ENCODE measurements at places on chromosomes 7 and 10.

DNA sequence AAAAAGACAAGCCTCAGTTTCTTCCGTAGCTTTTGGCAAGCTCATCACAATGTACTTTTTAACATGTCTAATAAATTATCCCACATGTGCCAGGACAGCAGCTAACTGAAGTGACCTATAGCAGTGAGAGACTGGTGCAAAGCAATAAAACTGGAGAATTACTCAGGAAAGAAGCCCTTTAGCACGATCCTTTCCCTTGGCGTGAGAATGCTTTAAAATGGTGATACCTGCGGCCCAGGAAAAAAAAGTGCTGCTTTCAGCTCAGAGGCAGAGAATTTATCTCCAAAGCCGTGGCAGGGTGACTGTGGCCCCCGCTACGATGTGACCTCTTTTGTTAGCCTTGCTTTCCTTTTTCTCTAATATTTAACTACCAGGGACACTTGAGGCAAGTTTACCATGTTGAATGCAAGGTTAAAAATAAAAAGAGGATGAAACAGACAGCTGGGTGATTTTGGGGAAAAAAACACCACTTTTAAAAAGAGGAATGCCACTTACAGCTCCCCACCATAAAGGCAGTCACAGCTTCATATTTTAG lies 184.0 kb downstream of the FANK1 start:
- DNase-seq, result no peak

DNA sequence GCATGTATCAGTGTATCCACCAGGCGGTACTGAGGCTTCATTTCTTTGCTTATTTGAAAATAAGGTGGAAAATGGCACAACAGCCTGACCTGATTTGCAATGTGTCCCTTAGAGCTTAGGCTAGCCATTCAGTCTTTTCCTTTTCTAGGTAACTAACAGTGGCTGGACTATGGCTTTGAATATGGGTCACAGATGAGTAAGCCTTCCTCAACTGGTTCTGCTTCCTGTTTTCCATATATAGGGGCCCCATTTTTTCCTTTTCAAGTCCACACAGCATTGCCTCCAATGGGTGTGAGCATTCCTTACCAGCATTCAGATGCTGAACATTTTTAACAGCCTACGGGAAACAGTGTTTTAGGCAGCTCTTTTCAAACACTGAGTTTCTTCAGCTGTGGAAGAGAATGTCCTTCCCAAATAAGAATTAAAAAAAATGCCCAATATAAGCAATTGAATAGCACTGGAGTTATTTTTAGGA lies 3.9 kb upstream of the ITGB1 start:
- no peak for DNase-seq

- no peak for DNase-seq
These were observed 10.2 kb downstream of the LMTK2 start for GRCh38 chr7:98116656-98117461.

GRCh38 chr10:15784662-15785300 lies 65.1 kb upstream of the ITGA8 start:
- no peak for DNase-seq

DNA sequence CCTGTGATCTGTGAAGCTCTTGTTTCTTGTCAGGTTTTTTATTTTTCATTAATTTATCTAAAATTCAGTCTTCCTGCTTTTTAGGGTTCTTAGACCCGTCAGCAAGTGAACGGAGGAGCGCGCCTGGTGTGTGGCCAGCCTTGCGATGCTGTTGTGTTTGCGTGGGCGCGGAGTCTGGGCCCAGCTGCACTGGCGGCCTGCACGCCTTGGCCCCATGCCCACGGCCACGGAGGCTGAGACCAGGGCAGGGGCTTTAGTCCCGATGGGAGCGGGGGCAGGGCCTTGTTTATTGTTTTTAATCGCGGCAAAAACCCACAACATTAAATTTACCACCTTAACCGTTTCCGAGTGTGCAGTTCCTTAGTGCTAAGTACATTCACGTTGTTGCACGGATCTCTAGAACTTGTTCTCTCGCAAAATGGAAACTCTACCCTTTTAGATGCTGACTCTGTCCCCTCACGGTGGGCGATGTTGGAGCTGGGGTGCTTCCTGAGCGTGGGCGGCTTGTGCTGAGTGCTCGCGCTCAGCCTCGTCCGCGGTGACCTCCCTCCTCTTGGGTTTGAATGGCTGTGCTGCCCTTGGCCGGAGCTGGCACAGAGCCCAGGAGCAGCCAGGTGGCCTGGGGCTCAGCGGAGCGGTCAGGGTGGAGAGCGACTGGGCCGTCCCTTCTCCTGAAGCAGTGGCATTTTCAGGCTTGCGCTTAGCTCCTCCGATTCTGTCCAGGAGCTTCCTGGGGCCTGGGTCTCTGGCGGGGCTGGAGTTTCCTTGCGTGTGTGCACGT lies 69.1 kb downstream of the INPP5A start:
- DNase-seq, result no peak

DNA sequence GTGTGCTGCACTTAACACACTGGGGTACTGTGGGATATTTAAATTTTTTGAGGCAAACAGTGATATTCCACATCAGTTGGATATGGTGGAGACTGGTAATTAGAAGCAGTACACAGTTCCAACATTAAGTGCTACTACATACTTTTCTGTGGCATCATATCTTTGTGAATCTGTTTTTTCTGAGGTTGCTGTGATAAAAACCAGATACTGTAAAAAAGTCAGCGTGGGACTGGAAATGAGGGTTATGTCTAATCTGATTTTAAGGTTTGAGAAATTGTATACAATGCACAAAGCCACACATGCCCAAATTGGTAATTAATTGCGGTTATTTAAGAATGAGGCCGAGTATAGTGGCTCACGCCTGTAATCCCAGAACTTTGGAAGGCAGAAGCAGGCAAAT lies 41.2 kb downstream of the TBC1D12 start:
- DNase-seq, result no peak
